Hepatocyte (in vitro differentiated cells): ENCODE measurements at places on chromosomes 13 and 19. TPM values are rescaled to one million over a fixed set of nuclear protein-coding genes. Genes with fewer than 3 reads are reported as not detected.
A peak's percentile ranks its signal among the peaks of the same experiment; 100 is the strongest.

Gene CA11
- total RNA-seq = 11.7 and 12.0 TPM in 2 replicates

Gene MAG
- total RNA-seq = 2.8 TPM in 1 of 2 replicates, not detected in the other

- H3K27ac ChIP-seq = peak overlapping the region; percentile 83
- peaks cover 18% of the 10 kb centered on the region for H3K4me1 ChIP-seq
- no peak for DNase-seq
- no peaks in the 10 kb centered on the region for H3K36me3 ChIP-seq
- no peaks in the 10 kb centered on the region for H3K27me3 ChIP-seq
Measured at GRCh38 chr13:95301968-95302393, 730 bp upstream of the ABCC4 start.

Gene GPR4
- total RNA-seq = not detected in 2 replicates

Gene RXFP2
- not detected in 2 replicates for total RNA-seq

- H3K27ac ChIP-seq = no peak overlapping the region
- peaks cover 5% of the 10 kb centered on the region for H3K4me1 ChIP-seq
- no peak overlapping the region for H3K4me3 ChIP-seq
- no peaks in the 10 kb centered on the region for H3K36me3 ChIP-seq
Measured at GRCh38 chr19:58497634-58498170, 14.1 kb downstream of the SLC27A5 start.

- H3K27me3 ChIP-seq = no peaks in the 10 kb centered on the region
- no peak for DNase-seq
- H3K4me1 ChIP-seq = peaks cover 9% of the 10 kb centered on the region
- H3K36me3 ChIP-seq = no peaks in the 10 kb centered on the region
- H3K4me3 ChIP-seq = no peak overlapping the region
Measured at GRCh38 chr13:99226513-99226912, 25.9 kb downstream of the UBAC2 start.

DNA sequence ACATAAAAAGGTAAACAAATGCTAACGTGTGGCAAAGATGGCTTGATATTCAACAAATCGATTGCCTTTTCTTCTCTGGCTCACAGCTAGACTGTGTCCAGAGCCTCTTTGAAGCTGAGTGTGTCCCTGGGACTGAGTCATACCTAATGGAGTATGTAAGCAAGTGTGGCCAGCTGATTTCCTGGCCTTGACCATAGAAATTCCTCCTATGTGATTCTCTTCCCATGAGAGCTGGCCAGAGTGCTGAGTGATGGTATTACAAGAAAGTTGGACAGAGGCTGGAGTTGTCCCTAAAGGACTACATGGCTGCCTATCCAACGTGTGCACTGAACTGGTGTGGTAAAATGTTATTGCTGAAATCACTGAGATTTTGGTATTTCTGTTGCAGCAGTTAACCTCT is 320.1 kb upstream of the SLC10A2 start:
- no peak overlapping the region for H3K4me3 ChIP-seq
- H3K4me1 ChIP-seq = no peaks in the 10 kb centered on the region
- H3K27ac ChIP-seq = no peak overlapping the region
- peak; percentile 46 for DNase-seq
- no peaks in the 10 kb centered on the region for H3K36me3 ChIP-seq

GRCh38 chr13:55069746-55070145 is 2041.1 kb downstream of the OLFM4 start:
- no peaks in the 10 kb centered on the region for H3K4me1 ChIP-seq
- DNase-seq = no peak
- no peak overlapping the region for H3K4me3 ChIP-seq

- no peaks in the 10 kb centered on the region for H3K27me3 ChIP-seq
- H3K27ac ChIP-seq = peak overlapping the region; percentile 18
- H3K4me3 ChIP-seq = no peak overlapping the region
- no peak for DNase-seq
- H3K36me3 ChIP-seq = no peaks in the 10 kb centered on the region
Measured at GRCh38 chr19:15303105-15303780, 29.1 kb downstream of the BRD4 start.

Gene SAMD1
- total RNA-seq = 25.6 and 35.8 TPM in 2 replicates

GRCh38 chr19:10095948-10096614 is 6.4 kb downstream of the ANGPTL6 start:
- H3K27me3 ChIP-seq = no peaks in the 10 kb centered on the region
- no peaks in the 10 kb centered on the region for H3K36me3 ChIP-seq
- H3K4me1 ChIP-seq = peaks cover 8% of the 10 kb centered on the region
- H3K4me3 ChIP-seq = peak overlapping the region; percentile 39
- DNase-seq = peak; percentile 98
- peak overlapping the region; percentile 46 for H3K27ac ChIP-seq

DNA sequence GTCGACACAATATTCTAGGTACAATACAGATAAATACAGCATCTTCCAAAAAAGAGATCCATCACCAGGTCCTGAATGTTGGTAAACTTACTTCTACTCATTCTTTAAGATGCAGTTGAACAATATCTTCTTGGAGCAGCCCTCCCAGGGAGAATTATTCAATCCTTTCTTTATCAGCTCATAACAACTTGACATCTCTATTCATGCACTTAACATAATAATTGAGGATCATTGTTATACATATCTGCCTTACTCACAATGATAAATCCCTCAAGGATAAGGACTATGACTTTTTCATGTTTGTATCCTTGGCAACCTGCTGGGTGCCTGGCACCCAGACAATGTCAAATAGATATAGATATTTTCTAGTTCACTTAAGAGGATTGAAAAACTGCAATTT is 219.5 kb downstream of the POU4F1 start:
- H3K36me3 ChIP-seq = no peaks in the 10 kb centered on the region
- no peak for DNase-seq
- no peak overlapping the region for H3K4me3 ChIP-seq
- H3K27me3 ChIP-seq = no peaks in the 10 kb centered on the region

- H3K4me1 ChIP-seq = no peaks in the 10 kb centered on the region
- no peaks in the 10 kb centered on the region for H3K36me3 ChIP-seq
- H3K27me3 ChIP-seq = no peaks in the 10 kb centered on the region
- no peak for DNase-seq
Measured at GRCh38 chr13:98048265-98048664, 94.6 kb upstream of the FARP1 start.

Gene PCDH20
- 10.2 and 11.2 TPM in 2 replicates for total RNA-seq

GRCh38 chr13:24734950-24735349 is 29.0 kb upstream of the RNF17 start:
- DNase-seq = no peak
- no peaks in the 10 kb centered on the region for H3K4me1 ChIP-seq
- H3K36me3 ChIP-seq = no peaks in the 10 kb centered on the region
- H3K27ac ChIP-seq = no peak overlapping the region
- H3K4me3 ChIP-seq = no peak overlapping the region
